ENCODE measurements at places on chromosomes 2 and 18.

DNA sequence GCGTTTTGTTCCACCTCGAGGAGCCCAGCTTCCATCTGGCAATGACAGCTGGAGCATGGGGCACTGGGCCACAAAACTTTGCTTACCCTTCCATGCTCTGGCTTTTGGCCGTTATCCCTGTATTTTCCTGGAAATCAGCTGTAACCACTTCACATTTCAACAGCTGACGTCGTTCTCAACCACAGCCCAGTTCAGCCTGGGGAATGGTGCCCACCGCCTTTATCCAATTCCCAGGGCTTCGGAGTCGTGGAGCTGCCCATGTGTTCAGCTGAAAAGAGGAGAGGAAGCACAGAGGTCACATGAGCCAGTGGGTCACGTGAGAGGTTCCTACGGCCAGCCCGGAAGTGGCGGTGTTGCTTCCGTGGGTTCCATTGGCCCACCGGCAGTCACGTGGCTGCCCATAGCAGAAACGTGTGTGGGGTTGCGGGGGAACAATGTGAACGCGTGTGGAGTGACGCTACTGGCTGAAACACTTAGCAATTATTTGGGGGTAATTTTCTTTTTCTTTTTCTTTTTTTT is 16.7 kb upstream of the EDAR start:
- no peak for DNase-seq

GRCh38 chr18:33603454-33603853 is 25.4 kb downstream of the ASXL3 start:
- no peak for DNase-seq

DNA sequence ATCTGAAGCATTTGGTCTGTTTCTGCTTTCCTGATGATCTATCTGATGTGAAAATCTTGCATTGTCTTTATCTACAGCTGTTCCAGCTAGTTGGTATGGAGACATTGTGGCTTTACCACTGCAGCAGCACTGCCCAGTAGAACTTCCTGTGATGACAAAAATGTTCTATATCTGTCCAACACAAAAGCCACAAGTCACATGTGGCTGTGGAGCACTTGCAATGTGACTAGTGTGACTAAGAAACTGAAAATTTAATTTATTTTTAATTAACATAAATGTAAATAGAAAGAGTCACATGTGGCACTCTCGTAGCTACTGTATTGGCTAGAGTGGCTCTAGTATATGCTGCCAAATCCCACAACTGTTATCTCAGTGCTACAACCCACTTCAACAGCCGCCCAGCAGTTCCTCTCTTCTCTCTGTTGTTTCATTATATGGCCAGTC is 425.7 kb downstream of the SETBP1 start:
- DNase-seq, result no peak

- DNase-seq, result no peak
Observed at GRCh38 chr18:34771958-34772357, 61.9 kb downstream of the DTNA start.

GRCh38 chr2:159880729-159881128 is 82.7 kb upstream of the CD302 start:
- no peak for DNase-seq

- no peak for DNase-seq
Observed at GRCh38 chr2:42834161-42834560, 41.8 kb upstream of the HAAO start.

DNA sequence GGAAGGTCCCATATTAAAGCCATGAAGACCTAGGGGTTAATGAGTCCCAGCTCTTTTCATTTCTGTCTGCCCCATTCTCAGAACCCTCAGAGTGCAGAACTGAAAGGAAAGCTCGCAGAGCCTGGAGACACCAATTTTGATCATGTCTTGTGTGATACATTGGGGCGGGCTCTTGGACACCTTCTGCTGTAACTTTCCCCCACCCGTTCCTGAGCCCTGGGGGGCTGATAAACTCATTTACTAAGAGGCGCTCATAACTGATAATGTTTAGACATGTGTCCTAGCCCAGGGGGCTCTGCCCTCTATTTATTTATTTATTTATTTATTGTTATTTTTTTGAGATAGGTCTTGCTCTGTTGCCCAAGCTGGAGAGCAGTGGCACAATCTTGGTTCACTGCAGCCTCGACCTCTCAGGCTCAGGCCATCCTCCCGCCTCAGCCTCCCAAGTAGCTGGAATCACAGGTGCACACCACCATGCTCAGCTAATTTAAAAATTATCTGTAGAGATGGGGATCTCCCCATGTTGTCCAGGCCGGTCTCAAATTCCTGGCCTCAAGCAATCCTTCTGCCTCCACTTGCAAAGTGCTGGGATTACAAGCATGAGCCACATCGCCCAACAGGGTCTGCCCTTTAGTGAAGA is 72.4 kb upstream of the HAAO start:
- DNase-seq, result no peak

DNA sequence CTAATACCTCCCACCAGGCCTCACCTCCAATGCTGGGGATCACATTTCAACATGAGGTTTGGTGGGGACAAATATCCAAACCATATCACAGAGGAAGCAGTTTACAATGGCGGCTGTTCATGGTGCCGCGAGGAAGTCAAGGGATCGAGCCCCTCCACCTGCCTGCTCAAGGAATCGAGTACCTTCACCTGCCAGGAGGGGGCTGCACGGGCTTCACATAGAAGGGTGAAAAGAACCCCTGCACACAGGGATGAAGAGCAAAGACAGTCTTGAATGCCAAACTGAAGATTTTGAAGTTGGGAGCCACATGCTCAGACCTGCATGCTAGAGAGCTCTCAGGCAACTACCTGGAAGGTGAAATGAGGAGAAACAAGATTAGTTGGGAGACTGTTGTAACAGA is 110.3 kb downstream of the KCNF1 start:
- DNase-seq, result no peak

DNA sequence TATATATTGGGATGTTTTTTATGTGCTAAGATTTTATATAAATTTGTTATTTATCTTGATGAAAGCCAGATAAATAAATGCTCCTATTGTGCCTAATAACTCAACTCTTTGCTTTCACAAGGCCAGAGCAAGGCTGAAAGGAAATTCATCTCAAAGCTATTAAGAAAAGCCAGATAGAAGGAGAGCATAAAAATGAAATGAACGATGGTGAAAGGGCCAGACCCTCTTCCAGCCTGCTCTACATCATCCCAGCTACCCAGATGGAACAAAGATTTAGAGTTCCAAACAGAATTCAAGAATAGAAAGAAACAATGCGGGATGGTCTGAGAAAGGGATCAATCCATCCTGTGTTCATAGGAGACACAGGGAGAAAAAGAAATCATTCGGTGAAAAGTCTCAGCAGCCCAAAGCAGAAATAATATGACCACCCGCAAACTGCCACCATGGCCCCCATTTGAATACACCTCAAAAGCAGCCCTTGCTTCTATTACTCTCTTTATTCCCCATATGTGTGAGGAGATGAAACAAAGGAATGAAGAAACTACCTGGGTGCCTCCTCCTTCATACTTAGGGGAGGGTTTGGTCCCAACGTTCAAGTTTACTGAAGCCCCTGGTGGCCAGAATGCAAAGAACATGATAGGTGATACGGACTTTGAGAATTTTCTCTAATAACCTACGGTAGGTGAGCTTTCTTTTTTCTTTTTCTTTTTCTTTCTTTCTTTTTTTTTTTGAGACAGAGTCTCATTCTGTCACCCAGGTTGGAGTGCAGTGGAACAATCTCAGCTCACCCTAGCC is 110.1 kb upstream of the FBXO11 start:
- no peak for DNase-seq

DNA sequence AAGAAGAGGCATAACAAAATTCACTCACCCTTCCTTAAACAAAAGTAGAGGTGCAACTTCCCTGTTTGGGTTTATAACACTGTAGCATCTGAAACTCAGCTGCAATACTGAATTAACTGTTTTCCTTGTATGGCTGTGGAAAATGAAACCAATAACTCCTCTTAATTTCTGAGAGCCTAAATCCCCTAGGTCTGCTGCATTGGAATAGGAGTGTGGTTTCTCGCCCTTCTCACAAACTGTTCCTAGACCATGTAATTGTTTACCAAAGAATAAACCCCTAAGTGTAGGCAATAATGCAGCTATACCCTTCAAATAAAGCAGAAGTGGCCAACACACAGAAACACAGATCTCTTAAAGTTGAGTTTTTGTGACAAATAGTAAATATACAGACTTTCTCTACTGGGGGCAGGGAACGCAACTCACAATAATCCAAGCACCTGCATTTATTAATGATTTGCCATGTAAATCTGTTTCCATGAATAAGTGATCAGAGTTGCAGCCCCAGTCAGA is 52.0 kb downstream of the RASGRP3 start:
- DNase-seq, result no peak

GRCh38 chr2:46174345-46175170 is 122.6 kb upstream of the EPAS1 start:
- no peak for DNase-seq

DNA sequence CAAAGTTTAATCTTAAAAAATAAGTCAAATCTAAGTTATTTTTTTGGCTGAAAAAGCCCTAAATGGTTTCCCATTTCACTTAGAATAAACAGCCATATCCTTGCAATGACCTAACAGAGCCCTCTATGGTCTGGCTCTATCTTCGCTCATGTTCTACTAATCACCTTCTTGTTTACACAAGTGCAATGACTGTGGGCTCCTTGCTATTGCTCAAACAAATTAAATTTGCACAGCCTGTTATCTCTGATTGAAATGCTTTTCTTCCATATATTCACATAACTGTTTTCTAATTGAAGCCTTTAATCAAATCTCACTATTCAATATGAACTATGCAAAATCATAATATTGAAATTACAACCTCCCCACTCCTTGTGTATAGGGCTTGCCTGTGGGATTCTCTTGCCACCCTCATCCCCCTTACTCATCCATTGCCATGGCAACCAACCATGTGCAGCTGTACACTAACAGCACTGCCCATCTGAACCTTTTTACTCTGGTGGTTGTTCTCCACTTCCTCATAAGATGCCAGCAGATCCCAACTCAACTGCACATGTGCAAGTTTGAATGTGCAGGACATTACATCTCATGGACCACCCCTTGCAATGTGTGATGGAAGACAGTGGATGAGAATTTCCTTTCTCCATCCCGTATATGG is 1083.2 kb downstream of the SOCS6 start:
- no peak for DNase-seq

DNA sequence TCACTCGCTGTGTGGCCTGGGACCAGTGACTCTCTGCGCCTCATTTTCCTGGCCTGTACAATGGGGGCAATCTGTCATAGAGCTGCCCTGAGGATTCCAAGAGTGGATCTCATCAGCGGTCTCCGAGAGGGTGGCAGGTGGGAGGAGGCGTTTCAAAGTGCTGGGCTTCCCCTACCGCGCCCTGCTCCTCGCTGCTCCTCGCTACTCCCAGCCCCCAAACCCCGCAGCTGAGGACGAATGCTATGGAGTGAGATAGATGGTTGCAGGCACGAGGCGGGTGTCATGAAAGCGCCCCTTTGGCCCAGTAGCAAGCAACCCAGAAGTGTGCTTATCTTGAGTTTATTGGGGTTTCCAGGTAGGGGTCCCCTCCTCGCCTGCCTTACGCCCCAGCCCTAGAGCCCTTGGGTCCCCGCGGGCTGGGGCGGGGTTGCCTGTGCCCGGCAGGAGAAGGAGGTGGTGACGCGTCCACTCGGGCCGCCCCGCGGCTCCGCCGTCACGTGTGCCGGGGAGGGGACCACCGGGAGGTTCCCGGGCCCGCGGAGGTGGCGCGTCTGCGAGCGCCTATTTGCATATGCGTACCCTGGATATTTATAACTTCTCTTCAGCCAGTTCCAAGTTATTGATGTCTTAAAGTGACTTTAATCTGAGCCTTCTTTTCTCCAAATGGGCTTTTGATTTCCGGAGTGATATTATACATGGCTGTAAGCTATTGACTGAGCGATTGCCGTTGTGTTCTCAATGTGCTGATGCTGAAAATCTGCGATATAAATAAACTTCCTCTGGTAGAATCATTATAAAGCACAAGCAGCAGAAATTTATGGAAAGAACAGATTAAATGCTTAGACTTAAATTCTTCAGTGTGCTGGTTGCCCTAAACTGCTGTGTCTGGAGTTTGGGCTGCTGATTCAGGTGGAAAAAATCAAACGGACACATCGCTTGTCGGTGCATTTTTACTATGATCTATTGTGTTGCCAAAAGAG is 263.7 kb downstream of the ATAD2B start:
- no peak for DNase-seq

DNA sequence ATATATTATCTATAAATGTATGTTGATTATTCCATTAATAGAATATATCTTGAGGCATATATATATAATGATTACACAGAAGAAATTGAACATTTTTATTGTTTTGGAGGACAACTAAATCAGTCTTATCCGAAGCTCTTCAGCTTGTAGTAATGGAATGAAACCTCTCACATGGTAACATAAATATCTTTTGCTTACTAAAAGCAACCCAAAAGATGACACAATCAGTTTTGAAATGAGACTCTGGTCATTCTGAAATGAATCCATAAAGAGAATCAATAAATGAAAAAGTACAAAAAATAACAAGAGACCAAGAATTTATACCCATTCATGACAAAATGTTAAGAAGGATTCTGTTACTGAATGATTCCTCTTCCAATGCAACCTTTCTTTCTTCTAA is 110.2 kb downstream of the FIGN start:
- DNase-seq, result no peak

- no peak for DNase-seq
Observed at GRCh38 chr2:60116161-60116875, 437.1 kb downstream of the BCL11A start.

GRCh38 chr18:79961527-79962291 is 2.7 kb upstream of the HSBP1L1 start:
- no peak for DNase-seq

GRCh38 chr2:178074123-178075005 is 1.8 kb upstream of the PDE11A start:
- no peak for DNase-seq

- peak; percentile 59 for DNase-seq
Observed at GRCh38 chr18:48975817-48976649, 25.3 kb upstream of the SMAD7 start.

DNA sequence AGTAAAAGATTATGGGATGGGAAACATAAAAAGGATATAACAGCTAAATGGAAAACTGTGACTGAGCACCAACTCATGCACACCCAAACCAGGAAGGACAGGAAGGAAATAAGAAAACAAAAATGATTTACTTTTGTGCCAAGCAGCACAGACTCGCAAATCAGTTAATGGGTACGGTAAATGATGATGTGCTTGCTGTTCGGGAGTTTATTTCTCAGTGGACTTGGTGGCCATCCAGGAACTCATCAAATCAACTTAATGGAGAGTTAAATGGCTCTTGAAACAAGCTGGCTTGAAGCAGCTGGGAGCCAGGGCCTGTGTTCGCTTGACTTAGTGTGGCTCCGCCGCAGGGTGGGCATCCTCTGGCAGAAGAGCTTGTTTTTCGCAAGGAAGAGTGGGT is 36.2 kb downstream of the MTCL1 start:
- no peak for DNase-seq

DNA sequence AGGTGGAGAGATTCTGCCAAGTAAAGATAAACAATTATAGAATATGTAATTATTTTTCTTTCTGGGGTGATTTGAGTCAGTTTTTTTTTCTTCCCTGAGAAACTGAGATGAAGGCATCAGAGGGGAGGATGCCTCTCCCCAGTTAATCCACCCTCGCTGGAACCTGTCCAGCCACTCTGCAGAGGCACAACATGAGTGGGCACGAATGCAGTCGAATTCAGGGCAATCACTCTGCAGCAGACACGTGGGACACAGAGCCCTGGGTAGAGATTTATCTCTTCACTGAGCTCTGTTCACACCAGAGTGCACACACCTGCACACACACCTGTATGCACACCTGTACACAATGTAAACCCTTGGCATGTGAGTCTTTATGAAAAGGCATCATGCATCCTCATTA is 154.2 kb downstream of the DCDC2C start:
- DNase-seq, result no peak

GRCh38 chr2:196242131-196242620 is 70.8 kb upstream of the STK17B start:
- no peak for DNase-seq

All from stimulated activated CD4-positive, alpha-beta T cell treated with anti-CD3 and anti-CD28 coated beads, Interleukin-1b, Interleukin-23, amount 100 ng/mL, for 48 hours (primary cell).